Activated T-helper 9 cell treated with anti-CD3 and anti-CD28 coated beads, Interleukin-2, amount 50 U/mL, for 16 hours (primary cell): ENCODE measurements at places on chromosomes 5 and 9.

DNA sequence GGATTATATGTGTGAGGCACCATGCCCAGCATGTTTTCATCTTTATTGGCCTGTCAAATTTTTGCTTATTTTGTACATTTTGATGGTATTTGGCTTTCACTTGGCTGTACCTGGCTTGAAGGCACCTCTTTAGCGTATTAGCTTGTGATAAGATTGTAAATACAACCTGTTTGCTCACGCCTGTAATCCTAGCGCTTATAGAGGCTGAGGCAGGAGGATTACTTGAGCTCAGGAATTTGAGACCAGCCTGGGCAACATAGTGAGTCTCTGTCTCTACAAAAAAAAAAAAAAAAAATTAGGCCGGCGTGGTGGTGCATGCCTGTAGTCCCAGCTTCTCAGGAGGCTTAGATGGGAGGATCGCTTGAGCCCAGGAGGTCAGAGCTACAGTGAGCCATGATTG, 11.3 kb downstream of the SEC24A start:
- no peak for DNase-seq

DNA sequence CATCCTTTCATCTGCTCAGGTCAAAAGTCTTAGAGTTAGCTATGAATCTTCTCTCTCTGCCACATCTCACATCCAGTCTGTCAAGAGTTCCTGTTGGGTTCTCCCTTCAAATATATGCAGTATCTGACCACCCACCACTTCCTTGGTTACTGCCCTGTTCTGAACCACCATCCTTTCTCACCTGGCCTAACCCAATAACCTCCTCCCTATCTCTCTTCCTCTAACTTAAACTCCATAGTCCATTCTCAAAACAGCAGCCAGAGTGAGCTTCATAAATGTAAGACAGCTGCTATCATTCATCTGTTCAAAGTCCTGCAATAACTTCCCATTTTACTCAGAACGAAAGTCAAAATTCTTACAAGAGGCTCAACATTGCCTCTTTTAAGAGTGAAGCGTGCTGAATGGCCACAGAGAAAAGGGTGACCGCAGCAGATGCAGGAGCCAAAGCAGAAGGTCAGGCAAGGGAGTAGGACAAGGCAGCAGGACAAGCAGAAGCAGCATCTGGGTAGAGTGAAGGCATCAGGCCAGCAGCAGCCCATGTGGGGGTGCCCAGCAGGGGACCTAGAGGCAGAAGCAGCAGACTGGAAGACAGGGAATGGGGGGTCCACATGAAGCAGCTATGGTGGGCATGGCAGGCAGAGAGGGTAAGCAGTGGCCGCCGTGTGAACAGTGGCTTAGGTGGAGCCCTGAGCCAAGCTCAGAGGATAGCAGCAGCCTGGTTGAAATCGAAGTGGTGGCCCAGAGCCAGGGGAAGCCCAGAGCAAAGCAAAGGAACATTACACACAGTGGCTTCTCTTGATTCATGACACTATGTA, 39.3 kb upstream of the CDC42SE2 start:
- DNase-seq: no peak

GRCh38 chr5:10157085-10157669, 92.5 kb downstream of the ATPSCKMT start:
- no peak for DNase-seq

- no peak for DNase-seq
Observed at GRCh38 chr9:31776471-31776870, 608.0 kb upstream of the ACO1 start.

DNA sequence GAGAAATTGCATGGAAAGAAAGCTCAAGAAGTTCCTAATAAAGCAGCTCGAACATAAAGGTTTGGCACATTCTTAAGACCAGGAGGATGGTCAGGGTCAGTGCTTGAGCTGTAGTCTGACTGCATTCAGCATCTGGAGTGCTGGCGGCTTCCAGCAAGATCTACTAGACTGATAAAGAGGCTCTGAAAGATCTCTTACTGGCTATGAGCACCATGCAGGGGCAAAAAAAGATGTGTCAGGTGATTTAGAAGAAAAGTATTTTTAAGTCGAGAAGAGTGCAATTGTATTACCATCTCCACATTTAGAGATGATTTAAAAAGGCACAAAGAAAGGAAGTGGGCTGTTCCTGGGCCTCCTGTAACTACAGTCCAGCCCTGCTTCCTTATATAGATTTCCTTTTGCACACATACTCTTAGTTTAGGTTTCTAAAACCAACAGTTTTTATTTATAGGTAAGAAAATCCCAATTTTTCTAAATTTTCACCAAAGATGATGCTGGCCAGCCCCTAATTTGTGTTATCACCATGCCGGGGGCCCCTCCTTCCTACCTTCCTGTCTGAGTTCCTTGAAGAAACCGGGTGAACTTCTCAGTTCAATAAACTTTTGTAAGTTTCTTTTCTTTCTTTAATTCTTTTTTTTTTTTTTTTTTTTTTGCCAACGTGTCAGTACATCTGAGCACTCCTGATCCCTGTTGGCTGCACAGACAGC, 65.9 kb upstream of the PLPP1 start:
- no peak for DNase-seq

GRCh38 chr5:79795764-79796398, 106.2 kb downstream of the CMYA5 start:
- DNase-seq: no peak

DNA sequence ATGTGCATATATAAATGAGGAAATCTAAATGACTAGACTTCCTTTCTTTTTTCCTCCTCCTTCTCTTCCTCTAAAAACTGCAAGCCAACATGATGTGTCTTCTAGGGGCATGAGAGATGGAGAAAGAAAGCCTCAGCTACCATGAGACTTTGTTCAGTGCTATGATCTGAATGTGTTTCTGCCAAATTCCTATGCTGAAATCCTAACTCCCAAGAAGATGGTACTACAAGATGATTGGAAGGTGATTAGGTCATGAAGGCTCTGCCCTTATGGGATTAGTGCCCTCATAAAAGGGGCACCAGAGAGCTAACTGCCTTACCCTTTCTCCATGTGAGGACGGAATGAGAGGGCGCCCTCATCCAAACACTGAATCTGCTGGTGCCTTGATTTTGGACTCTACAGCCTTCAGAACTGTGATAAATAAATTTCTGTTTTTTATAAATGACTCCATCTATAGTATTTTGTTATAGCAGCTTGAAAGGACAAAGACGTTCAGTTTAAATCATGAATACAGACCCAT, 72.2 kb upstream of the IL6ST start:
- DNase-seq: no peak

DNA sequence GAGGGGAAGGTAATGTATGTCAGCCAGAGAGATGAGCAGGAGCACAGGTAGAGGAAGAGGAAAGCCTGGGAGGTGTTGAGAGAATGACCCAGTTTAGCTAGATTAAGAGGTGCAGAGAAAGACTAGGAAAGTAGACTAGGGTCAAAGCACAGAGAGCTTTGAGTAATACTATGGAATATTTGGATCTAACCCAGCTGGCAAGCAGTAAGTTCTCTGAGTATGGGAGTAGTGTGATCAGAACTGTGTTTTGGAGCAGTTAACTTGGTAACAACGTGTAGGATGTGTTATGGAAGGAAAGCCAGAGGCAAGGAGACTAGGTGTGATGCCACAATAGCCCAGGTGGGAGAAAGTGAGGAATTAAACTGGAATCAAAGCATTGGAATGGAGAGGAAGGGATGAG, 84.9 kb upstream of the PTGER4 start:
- no peak for DNase-seq

- DNase-seq: no peak
Observed at GRCh38 chr5:54736003-54736797, 218.6 kb downstream of the SNX18 start.

DNA sequence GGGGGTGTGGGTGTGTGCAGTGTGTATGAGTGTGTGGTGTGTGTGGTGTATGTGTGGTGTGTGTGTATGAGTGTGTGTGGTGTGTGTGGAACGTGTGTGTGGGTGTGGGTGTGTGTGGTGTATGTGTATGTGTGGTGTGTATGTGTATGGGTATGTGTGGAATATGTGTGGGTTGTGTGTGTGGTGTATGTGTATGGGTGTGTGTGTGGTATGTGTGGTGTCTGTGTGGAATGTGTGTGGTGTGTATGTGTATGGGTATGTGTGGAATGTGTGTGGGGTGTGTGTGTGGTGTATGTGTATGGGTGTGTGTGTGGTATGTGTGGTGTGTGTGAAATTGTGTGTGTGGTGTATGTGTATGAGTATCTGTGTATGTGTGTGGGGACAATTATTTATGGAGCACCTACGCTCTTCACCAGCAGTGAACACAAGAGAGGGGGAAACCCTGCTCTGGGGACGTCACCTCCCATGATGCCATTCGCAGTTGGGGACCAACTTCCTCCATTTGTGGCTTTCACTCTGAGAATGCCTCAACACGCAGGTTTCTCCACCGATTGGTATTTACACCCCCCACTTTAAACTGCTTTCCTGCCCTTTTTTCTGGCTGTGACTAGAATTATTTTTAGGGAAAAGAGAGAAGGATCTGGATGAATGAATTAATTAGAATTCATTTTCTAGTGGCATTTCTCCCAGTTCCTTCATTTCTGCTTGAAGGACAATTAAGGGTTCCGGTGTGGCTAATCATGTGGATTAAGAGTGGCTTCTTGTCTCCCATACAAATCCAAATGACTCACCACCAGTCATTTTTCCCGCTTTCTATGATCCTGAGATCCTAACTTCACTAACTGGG, 238.1 kb downstream of the ROR2 start:
- DNase-seq: peak; percentile 29

DNA sequence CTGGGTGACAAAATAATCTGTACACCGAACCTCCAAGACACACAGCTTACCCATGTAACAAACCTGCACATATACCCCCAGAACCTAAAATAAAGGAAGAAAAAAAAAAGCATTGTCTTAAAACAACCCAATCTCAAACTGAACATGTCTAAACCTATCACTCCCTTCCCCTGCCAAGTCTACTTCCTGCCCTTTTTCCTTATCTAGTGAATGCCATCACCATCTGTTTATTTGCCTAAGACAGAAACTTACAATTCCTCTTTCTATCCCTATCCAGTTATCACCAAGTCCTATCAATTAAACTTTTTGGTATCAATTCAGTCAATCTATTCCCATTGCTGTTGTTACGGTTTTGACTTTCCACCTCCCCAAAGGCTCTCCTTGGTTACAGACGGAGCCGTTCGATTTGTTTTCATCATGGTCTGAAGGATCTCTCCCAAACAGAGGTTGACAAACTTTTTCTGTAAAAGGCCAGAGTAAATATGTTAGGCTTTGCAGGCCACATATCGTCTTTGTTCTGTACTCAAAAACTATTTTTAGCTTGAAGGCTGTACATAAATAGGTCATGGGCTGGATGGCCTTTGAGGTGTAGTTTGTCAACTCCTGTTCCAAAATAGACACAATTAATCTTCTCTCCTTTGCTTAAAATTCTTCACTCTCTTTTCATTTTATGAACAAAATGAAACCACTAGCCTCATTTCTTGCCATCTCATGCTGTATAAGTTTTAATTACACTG, 12.1 kb downstream of the NOL8 start:
- DNase-seq: no peak

DNA sequence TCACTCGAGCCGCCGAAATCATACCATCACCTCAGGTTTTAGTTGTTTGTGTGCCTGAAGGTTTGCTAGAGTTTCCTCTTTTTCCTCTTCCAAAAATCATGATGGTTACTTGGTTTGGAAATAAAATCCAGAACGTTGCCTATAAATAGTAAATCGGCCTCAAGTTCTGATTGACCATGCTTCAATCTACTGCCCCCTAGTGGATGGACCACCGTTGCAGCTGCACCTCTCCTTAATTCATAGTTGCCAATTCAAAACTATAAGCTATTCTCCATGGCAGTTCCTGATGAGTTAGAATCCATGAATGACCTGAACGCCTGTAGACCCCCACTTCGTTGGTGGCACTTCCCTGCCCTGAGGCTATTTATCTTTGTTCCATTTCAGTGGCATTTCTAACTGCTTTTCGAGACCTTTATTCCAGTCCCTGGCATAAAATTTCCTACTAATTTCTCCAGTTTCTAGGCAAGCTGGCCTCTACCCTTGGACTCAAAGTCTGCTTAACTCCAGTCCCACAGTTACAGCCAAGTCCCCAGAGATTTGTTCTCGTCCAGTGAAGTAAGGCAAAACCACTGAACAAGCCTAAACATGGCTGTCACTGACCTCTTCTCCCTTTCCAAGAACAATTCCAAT, 422.6 kb downstream of the EFNA5 start:
- DNase-seq: no peak

GRCh38 chr5:21820527-21820926, 1032.6 kb downstream of the CDH12 start:
- no peak for DNase-seq

GRCh38 chr5:86112249-86112648, 505.5 kb upstream of the COX7C start:
- DNase-seq: no peak

GRCh38 chr5:1468247-1468612, 23.0 kb upstream of the SLC6A3 start:
- no peak for DNase-seq

- peak; percentile 56 for DNase-seq
Observed at GRCh38 chr9:91131433-91131839, 230.3 kb downstream of the AUH start.

- no peak for DNase-seq
Observed at GRCh38 chr5:154966081-154966841, 25.4 kb downstream of the MRPL22 start.

DNA sequence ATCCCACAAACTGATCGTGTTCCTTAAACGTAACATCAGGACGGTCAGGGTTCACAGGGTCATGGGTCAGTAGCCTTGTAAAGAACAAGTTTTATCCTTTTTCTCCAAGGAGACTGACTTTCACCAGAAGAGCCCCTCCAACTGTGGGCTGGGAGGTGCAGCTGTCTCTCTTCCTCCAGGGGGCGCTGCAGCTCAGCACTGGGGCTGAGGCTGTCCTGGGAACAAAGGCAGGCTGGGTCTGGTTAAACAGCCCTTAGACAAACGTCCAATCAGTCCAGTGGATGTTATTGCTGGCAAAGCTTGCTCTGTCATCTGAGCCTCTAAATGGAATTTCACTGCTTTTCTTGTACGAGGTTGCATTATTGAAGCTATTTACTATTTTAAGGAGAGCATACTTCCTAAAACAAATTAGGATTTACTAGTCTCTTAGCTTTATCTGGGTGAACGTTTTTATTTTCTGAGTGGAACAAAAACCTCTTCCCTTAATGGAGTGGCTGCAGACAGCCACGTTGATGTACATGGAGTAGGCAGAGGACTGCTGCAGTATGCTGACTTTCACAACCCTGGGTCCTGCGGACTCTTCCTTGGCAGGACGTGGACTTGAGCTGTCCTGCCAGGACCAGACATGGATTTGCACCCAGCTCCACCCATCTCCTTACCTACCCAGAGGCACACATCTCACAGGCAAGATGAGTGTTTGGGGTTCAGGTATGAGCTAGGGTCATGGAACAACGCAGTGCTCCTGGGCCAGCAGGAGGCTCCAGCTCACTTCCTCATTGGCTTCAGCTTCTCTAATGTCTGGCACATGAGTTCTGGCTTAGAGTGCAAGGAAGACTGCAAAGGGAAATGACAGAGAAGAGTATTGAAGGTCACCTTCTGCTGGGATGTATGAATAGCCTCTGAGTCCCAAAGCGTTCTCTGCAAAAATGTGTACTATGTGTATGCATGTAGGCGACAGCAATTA, 7.8 kb downstream of the EXOSC2 start:
- peak; percentile 58 for DNase-seq
